ENCODE measurements at places on chromosomes 7 and 10.

DNA sequence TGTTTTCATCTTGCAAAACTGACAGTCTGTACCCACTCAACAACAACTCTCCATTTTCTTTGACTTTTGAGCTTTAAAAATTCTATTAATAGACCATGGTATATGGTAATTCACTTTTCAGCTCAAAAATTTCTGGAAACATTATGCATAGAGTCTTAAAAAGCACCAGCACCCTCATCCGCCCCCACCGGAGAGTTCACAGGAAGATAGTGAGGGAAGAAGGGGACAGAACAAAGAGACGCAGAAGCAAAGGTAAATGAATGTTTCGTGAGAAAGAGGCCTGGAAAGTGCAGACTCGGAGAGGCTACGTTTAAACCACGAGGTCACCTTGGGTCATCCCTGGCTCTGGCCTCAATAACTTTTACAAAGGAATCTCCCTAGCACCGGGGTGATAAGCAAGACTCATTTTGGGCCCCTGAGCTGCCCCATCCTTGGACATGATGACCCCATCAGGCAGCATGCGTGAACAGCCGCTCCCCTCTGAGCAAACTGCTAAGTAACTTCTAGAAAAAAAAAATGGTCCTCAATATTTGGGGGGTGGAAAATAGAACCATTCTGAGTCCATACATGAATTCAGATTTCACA lies 96.3 kb downstream of the CPXM2 start:
- DNase-seq = no peak

GRCh38 chr7:11754123-11754522 lies 77.9 kb downstream of the THSD7A start:
- DNase-seq = no peak

- no peak for DNase-seq
These were observed 307.9 kb downstream of the SNX13 start for GRCh38 chr7:17632384-17632783.

DNA sequence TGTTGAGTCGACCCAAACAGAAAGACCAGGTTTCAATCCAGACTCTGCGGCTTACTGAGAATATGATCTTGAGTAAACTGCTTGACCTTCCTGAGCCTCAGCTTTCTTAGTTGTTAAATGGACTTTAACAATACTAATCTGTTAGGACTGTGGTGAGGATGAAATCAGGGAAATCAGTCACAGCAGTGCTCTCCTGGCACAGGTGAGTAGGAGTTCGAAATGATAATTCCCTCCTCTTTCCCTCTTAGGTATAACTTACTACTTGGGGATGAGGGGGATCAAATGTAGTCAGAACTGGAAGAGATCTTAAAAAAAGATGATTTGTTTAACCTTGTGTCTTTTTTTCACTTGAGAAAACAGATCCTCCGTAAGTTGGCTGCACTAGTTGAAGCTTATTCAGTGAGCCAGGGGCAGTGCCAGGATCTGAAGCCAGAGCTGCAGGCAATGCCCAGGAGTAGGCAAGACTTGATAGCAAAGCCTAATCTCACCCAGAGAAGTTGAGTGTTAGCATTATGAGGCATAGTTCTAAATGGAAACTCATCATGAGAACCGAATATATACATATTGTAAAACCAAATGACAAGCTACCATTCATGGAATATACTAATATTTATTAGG lies 1.8 kb upstream of the MAGI2 start:
- DNase-seq = no peak

- peak; percentile 87 for DNase-seq
These were observed 14.2 kb upstream of the HPS1 start for GRCh38 chr10:98460837-98461499.

- DNase-seq = no peak
These were observed 269.7 kb upstream of the PHF14 start for GRCh38 chr7:10703981-10704380.

DNA sequence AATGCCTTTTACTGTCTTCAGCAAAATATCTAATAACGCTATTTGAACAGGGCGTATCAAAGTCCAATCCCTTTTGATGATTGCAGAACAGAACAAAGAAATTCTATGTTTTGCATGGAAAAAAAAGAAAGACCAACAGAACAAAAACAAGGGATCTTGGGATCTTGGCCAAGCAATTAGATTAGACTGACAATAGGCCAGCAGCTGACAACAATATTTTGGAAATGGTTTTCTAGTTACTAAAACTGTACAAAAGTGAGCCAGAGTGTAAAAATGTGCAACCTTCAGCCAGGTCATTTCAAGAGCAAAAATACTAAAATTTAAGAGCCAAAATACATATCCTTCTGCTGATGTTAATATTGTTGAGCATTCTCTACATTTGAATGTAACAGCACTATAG lies 716.5 kb upstream of the KCND2 start:
- DNase-seq = no peak

GRCh38 chr10:109474812-109475211 lies 448.5 kb downstream of the XPNPEP1 start:
- DNase-seq = no peak

DNA sequence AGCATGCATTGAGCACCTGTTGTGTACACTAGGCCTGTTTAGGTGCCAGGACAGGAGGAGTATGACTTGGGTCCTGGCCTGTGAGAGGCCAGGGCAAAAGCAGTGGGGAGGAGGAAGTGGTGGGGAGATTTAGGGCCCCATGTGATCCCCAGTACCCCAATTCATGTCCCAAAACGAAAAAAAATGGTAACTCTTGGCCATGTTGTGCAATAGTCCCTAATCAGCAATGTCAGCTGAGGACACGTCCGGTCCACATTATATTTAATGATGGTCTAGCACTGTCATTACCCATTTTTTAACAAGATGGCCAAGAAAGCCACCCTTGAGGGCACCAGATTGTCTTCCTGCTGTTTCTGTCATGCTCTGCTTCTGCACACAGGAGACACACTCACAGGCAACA lies 142.0 kb upstream of the RET start:
- no peak for DNase-seq

DNA sequence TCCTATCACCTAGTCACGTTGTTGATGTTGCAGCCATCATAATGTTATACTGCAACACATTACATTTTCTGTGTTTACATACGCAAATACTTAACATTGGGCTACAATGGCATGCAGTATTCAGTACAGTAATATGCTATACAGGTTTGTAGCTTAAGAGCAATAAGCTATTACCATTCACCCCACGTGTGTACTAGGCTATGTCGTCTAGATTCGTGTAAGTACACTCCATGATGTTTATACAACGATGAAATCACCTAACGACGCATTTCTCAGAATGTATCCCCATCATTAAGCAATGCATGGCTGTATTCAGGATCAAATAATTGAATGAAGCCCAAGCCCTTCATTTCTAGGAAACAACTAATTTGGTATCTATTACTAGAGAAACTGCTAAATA lies 43.4 kb upstream of the C1GALT1 start:
- DNase-seq = no peak

- no peak for DNase-seq
These were observed 71.9 kb upstream of the TOMM7 start for GRCh38 chr7:22894546-22894945.

- no peak for DNase-seq
These were observed 262.8 kb upstream of the SHH start for GRCh38 chr7:156074982-156075615.

- no peak for DNase-seq
These were observed 149.2 kb downstream of the XPNPEP1 start for GRCh38 chr10:109774121-109774440.

- DNase-seq = peak; percentile 89
These were observed 29.5 kb downstream of the MIOS start for GRCh38 chr7:7596176-7596575.

DNA sequence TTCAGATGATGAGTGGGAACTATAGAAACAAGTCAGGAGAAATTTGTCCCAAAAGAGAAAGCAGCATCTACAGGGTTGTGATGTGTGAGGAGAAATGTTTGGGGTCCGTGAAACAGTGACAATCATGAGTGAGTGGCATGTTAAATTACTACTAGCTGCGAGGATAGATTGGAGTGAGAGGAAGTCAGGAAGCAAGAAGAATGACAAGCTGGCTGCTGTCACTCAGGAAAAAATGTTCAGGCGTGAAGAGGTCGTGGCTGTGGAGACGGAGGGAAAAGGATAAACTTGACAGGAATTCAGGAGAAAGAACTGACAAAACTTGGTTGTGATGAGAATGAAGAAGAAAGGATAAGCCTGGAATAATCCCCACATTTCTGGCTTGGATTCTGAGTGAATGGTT lies 5.1 kb upstream of the ITPRID1 start:
- no peak for DNase-seq

DNA sequence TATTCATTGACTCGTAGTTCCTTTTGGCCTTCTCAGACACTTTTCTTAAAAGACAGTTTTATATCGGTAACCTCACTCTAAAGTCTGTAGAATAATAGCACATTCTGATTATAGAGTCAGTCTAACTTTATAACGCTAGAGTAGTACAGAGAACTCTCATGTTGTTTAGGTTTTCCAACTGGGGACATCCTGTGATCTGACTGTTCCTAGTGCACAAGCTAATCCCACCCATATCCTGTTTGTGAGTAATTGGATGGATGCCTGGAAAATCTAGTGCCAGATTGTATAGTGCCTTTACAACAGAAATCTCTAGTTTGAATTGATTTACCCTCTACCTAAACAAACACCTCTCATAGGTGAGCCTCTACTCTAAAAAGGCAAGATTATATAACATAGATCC lies 107.4 kb downstream of the ZEB1 start:
- DNase-seq = no peak

GRCh38 chr10:70843776-70844489 lies 28.2 kb downstream of the SGPL1 start:
- DNase-seq = no peak

- DNase-seq = no peak
These were observed 10.0 kb upstream of the TLX1 start for GRCh38 chr10:101120884-101121653.

DNA sequence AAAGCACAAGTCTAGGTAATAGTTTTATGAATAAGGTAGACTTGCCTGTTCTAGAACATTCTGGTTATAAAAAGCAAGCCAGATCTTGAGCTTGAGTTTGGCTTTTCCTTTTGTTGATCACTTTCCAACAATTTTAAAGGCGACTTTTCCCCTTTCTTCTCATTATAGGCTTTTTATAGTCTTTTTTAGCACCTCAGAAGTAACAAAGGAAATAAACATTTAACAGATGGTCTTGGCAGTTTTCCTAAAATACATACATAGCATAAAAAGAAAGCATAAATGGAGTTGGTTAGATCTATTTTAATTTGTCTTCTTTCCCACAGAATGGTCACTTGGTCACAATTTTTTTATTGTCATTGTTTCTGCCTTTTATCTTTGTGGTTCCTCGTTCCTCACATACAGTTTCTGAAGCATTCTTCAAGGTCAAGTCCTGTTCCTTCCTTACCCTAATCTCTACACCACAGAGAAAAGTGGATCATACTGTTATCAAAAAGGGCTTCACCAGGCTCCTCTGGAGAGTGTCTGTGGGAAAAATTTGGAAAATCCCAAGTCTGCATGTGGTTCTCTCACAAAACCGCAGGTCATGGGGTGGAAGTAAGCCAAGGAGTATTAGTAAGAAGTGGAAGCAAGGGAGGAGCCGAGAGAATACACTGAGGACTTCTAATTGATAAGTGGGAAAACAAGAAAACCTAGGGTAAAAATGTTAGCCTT lies 31.3 kb downstream of the THNSL1 start:
- DNase-seq = no peak

DNA sequence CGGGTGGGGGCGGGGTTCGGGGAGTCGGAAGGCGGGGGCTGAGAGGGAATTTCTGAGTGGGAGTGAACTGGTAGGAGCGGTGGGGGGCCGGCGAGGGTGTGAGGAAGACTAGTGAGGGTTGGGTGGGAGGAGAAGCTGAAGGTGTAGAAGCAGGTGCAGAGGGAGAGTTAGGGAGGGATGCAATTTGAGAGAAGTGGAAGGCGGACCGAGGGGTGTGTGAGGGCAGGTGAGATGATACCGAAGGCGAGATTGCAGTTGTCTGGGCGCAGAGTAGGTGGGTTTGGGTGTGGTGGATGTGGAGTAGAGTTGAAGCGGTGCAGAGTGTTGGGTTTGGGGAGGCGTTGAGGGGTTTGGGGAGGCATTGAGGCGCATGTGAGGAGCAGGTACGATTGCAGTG lies 643 bp downstream of the KAT6B start:
- no peak for DNase-seq

- no peak for DNase-seq
These were observed 298.7 kb upstream of the TEX47 start for GRCh38 chr7:89094269-89094668.

GRCh38 chr7:151597541-151598444 lies 78.1 kb upstream of the RHEB start:
- no peak for DNase-seq

- no peak for DNase-seq
These were observed 305.0 kb downstream of the TYW1 start for GRCh38 chr7:67301667-67302066.

DNA sequence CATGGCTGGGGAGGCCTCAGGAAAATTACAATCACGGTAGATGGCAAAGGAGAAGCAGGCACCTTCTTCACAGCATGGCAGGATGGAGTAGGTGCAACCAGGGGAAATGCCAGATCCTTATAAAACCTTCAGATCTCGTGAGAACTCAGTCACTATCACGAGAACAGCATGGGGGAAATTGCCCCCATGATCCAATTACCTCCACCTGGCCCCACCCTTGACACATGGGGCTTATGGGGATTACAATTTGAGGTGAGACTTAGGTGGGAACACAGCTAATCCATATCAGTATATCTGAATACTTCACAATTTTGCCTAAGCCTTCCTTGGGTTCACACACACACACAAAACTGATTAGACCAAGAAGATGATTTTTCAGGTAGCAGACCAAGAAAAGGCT lies 145.1 kb upstream of the COL1A2 start:
- no peak for DNase-seq
